IPS DF 19.7 (cell line): ENCODE measurements at places on chromosomes 12 and 14.
A peak's percentile ranks its signal among the peaks of the same experiment; 100 is the strongest.

- DNase-seq = no peak
Observed at GRCh38 chr12:69497308-69498026, 27.3 kb downstream of the FRS2 start.

- DNase-seq = no peak
Observed at GRCh38 chr12:55760663-55761062, 17.7 kb downstream of the GDF11 start.

DNA sequence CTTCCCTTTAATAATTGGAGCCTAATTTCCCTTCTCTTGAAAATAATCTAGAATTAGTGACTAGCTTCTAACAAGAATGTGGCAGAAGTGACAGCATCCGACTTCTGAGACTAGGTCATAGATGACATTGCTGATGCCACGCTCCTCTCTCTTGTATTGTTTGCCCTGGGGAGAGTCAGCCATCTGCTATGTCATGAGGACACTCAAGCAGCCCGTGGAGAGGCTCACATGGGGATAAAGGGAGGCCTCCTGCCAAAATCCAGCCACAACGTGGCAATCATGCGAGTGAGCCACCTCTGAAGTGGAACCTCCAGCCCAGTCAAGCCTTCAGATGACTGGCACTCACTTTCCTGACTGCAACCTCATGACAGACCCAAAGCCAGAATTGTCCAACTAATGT lies 54.2 kb upstream of the LRRK2 start:
- DNase-seq = no peak

DNA sequence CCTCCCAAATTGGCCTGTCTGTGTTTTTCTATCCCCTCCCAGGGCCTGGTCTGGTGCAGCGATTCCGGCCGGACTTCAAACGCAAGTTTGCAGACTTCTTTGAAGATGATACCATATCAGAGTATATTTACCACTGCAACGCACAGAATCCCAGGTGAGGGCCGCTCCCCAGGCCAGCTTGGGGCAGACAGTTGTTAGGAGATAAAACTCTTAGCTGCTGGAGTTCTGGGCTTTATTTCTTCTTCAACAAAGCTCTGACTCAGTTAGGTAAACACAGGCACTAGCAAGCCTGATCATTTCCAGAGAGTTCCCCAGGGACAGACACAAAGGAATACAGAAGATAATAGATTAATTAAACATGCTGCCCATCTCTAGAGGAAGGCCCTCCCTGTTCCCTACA lies 8.3 kb downstream of the ABHD4 start:
- DNase-seq = no peak

DNA sequence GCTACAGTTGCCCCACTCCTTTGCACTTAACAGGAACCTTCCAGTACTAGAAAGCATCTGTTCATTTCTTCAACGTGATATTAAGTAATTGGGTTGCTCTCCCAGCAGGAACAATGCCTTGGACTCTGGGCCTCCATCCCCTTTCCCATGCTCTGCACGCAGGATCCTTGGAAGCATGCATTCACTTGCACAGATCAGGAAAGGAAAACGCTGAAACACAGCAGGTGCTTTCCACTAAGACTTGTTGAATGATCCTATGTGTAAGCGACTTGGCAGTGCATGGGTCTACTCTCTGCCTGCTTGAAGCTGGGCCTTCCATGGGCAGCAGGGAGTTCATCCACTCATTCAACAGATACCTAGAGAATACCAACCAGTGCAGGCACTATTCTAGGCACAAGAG lies 2.3 kb downstream of the LTBP2 start:
- DNase-seq = no peak

DNA sequence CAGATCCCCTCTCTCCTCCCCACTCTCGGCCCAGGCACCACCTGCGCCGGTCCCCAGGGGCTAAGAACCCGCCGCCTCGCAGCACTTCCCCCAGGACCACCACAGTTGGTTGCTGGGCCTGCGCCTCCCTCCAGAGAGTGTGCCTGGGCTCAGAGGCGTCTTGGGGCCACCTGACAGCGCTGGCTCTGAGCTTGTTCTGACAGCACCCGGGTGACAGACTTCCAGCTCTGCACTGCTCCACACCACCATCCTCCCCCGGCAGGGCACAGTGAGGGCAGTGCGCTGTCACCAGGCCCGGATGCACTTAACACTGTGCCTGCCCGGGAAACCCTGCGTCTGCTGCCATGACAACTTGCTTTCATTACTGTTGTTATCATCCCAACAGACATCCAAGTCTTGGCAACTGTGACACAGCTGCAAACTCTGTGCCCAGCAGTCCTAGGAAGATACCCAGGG lies 6.6 kb downstream of the BRF1 start:
- no peak for DNase-seq

GRCh38 chr12:21940549-21941505 lies at the start of gene ABCC9:
Gene ABCC9, minus strand, starts transcription at chr12:21941426. Its CDS starts 4,752 bp downstream, at chr12:21936674.
- no peak for DNase-seq

DNA sequence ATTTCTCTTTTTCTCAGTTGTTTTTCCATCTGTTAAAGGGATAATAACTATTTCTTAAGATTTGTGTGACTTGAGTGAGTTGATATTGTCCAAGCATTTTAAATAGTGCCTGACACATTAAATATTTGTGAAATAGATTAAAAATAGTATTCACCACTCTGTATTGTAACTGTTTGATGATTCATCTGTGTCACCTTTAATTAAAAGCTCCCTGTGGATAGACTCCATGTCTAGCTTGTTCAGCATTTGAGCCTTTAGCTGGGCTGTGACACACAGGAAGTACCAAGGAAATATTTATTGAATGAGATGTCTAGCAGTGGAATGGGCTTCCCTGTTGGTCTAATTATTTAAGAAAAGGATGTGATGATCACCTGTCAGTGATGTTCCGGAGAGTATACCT lies 1.8 kb upstream of the GLIPR1L2 start:
- no peak for DNase-seq

GRCh38 chr12:99235381-99235780 lies 412.2 kb upstream of the GARIN6 start:
- DNase-seq = no peak

GRCh38 chr14:63672417-63673180 lies 30.9 kb upstream of the WDR89 start:
- DNase-seq = no peak

GRCh38 chr12:84912198-84913128 lies at the start of gene SLC6A15:
Gene SLC6A15, minus strand, starts transcription at chr12:84912799. Its CDS starts 20,679 bp downstream, at chr12:84892120.
- no peak for DNase-seq

- DNase-seq = no peak
Observed at GRCh38 chr14:51000566-51000965, 56.3 kb upstream of the PYGL start.

GRCh38 chr12:125983784-125984500 lies 918.7 kb downstream of the AACS start:
- peak; percentile 45 for DNase-seq

DNA sequence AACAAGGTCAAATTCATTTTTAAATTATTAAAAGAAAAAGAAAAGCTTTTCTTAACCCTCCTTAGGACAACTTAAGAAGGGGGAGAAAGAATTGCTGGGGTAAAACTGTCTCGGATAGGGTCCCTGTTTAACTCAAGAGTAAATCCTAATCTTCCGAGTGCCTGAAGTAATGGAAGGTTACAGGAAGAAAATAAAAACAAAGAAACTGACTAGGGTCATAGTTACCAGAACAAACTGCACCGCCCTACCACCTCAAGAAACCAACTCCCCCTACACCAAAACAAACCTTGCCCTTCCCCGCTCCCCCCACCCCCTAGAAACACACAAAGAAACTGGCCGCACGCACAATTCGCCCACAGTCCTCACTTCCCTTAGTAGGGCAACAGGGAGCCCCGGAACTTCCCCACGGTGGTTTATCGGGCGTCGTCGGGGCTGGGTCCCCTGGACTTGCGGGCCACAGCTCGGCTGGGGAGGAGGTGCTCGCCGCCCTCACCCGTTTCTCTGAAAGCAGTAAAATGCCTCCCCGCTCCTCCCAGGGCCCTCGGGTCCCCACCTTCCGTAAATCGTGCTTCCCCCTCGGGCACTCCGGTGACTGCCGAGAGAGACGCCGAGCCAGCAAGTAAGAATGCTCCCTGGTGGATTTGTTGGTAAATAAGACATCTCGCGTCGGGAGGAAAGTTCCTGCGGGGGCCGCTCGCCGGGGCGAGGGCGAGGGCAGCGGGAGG lies 2.4 kb downstream of the SINHCAF start:
- no peak for DNase-seq

- DNase-seq = no peak
Observed at GRCh38 chr14:71202881-71203280, 295.6 kb downstream of the PCNX1 start.

- no peak for DNase-seq
Observed at GRCh38 chr14:93926873-93927799, at the start of gene FAM181A. Gene FAM181A, plus strand, starts transcription at chr14:93927344. Its CDS starts 942 bp downstream, at chr14:93928286.

DNA sequence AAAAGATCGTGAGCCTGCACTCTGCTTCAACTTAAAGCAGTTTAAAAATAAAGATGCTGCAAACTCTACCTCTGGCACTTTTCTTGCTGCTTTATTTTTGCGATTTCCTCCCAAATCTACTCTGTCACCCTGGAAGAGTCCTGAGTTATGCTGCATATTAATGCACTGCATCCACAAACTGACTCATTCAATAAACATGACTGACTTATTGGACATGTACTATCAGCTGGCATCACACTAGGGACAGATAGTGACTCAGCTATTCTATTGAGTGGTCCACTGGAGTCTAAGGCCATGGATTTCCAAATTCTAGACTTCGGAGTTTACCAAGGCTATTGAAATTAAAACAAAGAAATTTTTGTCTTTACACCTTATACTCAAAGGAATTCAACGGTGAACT lies 90.7 kb upstream of the PTPRR start:
- no peak for DNase-seq

DNA sequence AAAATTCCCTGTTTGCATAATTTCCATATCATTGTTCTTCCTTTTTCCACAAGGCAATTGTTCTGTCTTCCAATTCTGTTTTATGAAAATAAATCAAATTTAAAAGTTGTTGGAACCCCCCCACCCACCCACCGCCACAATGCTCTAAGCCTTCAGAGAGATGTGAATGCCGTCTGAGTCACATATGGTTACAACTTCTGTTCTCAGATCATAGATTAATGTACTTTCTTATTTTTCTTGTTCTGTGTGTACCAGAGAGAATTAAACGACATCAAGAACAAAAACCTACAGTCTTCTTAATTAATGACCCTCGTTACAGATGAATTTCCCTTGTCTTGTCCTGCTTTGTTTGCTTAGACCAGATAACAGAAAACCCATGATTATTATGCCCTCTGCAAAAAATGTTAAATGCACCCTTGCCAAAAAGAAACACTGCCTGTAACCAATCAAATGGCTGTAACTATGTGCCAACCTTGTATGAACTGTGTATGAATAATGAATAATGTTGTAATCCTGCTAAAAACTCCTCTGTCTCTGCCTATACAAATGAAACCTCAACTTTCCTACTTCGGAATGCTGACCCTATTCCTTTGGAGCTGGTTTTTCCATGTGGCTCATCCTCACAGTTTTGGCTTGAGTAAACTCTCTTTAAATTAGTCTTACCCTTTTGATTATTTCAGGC lies 14.0 kb downstream of the OR6S1 start:
- DNase-seq = no peak

GRCh38 chr12:95653771-95654546 lies 102.7 kb upstream of the USP44 start:
- no peak for DNase-seq

- DNase-seq = no peak
Observed at GRCh38 chr14:103887170-103887501, 39.8 kb upstream of the PPP1R13B start.

- DNase-seq = peak; percentile 9
Observed at GRCh38 chr14:30214461-30215090, 286.9 kb upstream of the PRKD1 start.

- no peak for DNase-seq
Observed at GRCh38 chr12:1644534-1645438, 15.8 kb downstream of the WNT5B start.

DNA sequence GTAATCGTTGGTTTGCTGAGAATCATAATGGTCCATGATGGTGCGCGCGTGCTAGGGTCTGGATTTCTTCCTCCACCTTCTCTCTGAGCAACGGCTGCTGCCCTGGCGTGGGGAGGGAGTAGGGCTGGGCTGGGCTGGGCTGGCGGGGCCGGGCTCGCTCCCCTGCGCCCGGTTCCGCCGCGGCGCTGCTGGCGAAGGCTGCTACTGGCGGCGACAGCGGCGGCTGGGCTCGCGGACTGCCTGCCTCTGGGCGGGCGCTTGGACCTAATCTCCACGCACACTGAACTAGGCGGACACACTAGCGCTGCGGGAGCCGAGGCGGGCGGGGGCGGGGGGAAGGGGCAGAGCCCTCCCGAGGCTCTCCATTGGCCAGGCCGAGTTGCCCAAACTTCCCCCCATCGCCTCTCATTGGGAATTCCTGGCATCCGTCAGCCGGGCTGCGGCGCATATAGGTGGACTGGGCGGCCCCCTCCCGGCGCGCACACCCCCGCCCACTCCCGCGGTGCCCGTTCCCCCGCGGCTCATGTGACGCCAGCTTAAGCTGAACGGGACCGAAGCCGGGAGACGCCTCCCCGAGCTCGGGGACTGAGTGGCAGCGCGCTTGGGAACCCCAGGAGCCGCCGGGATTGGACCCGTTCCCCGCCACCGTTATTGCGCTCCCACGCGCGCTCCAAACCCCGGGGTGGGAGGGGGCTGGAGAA lies at the start of gene ACTN1:
TSS of gene ACTN1 (minus strand) at position 282 of the 701 bp plus-strand sequence. CDS start at position 36, 246 bp downstream.
- DNase-seq = peak; percentile 80

- DNase-seq = no peak
Observed at GRCh38 chr14:68970038-68970612, 9.0 kb downstream of the ACTN1 start.

DNA sequence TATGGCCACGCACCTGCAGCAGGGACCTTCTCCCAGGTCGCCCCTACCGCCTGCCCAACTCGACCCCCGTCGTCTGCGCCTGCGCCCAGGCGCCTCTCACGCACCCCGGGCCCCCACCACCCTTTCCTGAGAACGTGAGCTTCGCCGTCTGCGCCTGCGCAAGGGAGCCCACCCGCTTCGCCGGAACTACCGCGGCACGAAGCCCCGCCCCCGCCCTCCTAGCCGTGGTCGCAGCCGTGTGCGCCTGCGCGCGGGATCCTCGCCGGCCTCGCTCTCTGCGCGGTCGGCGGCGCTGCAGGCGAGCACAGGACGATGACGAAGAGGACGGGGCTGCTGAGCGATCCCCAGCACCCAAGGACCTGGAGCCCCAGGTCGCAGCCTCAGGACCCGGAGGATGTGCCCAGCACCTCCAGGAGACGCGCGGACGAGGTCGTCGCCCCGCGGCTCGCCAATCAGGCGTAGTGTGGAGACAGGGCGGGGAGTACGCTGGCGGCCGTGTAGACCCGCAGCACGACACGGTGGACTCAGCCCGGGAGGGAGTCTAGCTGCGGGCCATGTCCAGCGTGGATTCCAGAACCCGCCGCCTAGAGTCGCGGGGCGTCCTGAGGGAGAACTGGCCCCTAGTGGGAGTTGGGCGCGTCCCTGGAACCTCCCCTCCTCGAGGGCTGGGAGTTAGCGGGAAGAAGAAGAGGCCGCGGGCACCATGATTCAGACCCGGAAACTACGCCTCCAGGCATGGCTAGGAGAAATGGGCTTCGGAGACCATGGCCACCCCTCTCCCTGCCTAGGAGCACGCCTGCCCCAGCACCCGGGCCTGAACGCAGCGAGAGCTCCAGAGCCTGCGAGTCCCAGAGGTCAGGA lies 1120.8 kb upstream of the TMEM132C start:
- DNase-seq = no peak

DNA sequence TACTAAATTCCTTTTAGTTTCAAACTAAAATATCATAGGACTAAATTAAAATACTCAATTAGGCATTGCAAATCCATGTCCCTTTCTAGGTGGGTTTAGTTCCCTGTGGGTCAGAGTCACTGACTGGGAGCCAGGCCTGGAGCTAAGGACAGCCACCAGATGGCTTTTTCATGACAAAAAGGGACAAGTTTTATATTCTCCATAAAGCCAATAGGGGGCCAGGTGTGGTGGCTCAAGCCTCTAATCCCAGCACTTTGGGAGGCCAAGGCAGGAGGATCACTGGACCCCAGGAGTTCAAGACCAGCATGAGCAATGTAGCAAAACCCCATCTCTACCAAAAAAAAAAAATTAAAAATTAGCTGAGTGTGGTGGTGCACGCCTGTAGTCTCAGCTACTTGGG lies 35.4 kb upstream of the EIF5 start:
- DNase-seq = no peak
